ENCODE measurements at places on chromosomes 4 and X. TPM values are rescaled to one million over a fixed set of nuclear protein-coding genes. Genes with fewer than 3 reads are reported as not detected.

- no peak for DNase-seq
Measured at GRCh38 chr4:135532132-135532531, 1330.5 kb upstream of the PABPC4L start.

- DNase-seq, result no peak
Measured at GRCh38 chrX:63761639-63762038, 23.4 kb downstream of the ARHGEF9 start.

DNA sequence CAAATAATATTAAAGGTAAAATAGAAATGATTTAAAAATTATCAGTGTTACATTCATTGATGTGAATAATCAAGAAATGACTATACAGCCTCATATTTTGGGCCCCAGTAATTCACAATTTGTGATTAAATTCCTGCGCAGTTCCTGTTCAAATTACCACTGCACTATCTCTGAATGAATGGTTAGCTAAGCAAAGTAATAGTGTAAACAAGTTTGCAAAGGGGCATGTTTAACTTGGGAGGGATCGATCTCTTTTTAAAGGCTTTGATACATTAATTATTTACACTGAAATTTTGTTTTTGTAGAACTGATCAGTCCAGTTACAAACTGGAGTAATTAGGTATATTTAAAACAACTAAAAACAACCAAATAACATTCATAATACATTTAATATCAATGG lies 784.4 kb downstream of the RPA4 start:
- DNase-seq, result no peak

DNA sequence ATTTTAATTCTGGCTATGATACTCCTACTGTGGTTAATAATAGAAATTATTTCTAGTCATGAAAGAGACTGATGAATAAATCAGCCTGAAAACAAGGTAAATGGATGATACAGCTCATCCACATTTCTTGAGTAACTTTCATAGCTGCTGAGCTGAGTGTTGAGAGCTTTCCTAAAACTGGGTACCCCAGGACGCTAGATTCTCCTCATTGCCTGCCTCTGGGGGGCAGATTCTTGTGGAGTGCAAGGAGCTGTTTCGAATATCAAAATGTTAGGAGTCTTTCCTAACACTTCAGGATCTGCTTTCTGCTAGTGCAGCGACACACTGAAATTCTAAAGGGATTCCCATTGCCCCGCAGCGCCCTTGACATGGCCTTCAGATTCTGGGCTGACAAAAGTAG lies 2.1 kb downstream of the MND1 start:
- DNase-seq, result no peak

GRCh38 chr4:2301225-2301642 lies 39.3 kb upstream of the MXD4 start:
- no peak for DNase-seq

DNA sequence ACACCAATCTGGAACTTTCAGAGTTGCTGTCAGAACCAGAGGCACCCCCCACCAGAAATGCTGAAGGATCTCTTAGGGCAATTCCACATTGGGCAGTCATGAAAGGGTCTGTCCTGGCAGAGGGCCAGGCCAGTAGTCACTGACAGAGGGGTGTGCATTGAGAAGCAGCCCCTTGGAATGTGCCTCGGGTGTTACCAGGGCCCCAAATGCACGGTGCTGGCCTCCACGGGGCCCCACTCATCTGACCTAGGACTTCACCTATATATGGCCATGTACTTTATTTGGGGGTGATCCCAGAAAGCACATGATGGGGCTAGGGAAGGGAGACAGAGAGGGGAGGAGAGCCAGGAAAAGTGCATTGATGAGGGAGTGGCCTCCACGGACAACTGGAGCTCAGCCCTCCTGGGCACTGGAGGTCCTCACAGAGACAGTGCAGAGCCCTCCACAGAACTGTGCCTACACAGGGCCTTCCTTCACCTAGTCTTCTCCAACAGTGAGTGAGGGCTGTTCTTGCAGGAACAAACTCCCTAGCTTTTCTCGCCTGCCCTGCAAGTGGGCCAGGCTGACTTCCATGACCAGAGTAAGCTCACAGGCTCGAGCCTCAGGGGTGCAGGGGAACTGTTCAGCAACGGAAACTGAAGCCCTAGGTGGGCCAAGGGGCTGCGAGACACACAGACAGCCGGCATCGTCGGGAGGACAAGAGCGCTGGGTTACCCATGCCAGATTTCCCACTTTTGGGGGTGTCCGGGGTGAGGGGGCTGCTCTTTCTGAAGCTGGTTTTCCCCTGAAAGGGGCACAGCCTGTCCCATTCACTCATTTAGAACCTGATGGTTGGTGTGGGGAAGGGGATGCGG lies 136.2 kb downstream of the HMX1 start:
- DNase-seq, result no peak

GRCh38 chr4:5079581-5079980 lies 28.3 kb downstream of the STK32B start:
- DNase-seq, result no peak

GRCh38 chr4:134567461-134567860 lies 365.9 kb upstream of the PABPC4L start:
- no peak for DNase-seq

GRCh38 chr4:13160920-13161319 lies 323.2 kb downstream of the RAB28 start:
- DNase-seq, result peak; percentile 26

GRCh38 chr4:45453258-45453853 lies 670.5 kb downstream of the GABRG1 start:
- DNase-seq, result peak; percentile 8

DNA sequence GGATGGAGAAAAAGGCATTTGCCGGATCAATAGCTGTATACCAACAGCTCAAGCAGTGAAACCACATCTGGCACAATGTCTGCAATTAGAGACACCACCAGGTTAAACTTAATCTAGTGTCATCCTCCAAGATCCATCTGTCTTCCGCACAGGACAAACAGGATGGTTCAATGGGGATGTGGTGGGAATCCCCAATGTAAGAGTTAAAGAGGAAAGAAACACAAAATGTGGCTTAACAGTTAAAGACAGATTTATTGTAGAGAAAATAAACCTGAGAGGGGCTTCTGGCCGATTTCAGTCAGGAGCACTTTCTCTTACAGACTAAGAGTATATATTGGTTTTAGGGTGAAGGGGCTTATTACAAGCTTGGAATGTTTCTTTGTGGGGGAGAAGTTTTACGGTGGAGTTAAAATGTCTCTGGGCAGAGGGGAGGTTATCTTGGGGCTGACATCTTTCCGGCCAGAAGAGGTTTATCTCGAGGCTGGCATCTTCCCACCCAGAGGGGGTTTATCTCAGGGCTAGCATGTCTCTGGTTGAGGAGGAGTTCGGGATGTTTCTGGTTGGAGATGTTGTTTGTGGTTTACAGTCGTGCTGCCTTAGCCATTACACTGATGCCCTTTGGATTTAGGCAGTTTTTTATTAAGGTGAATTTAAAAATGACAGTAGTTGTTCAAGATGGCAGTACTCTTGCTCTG lies 61.7 kb downstream of the KANTR start:
- DNase-seq, result no peak

DNA sequence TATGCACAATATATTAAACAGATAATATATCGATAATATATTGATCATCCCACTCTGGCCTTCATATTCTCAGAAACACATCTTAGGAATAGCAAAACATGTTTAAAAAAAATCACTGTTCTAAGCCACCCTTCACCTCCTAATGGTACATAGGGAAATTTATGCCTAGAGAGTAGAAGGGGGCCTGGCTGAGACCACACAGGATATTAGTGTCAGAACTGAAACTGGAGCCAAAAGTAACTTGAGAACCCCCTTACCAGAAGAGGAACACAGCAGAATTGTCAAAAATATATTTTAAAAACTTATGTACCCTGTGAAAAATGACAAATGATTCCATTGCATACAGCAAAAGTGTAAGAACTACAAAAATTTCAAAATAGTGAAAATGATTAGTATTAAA lies 173.1 kb downstream of the VSIG4 start:
- no peak for DNase-seq

DNA sequence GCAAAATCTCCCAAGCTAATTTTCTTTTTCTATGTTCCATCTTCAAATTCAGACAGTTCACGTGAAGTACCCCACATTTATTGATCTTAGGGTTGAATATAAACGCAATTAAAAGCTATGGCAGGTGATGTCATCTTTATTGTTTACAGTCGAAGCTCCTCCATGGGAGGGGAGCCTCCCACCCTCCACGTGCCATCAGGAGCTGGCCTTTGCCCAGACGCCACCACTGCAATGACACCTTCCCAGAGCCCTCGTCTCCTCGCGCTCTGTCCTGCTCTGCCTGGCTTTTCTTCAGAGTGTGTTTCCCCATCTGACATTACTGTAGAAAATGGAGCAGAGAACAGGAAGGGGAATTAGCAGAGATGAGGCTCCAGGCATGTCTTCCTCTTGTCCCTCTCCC lies 18.8 kb upstream of the CYP4V2 start:
- no peak for DNase-seq

DNA sequence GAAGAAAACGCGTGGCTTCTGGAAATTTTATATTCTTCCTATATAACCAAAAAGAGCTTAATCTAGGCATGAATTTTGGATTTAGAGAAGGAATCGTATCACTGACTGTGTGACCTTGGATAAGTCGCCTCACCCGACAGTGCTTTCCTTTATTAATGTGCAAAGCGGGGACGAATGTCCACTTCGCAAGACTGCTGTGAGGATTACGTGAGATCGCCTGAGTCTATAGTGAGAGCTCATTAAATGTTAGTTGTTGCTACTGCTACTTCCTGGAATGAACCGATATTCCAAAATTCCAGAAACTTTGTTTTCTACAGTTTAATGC lies 448 bp upstream of the TBC1D8B start:
- no peak for DNase-seq

IL2 gene
- total RNA-seq, result not detected

PPP2R2C gene
- total RNA-seq, result 38.9 TPM

CYBB gene
- total RNA-seq, result not detected

CTAG1A gene
- not detected for total RNA-seq

VCX2 gene
- total RNA-seq, result not detected

SHROOM2 gene
- 1.7 TPM for total RNA-seq
